ENCODE measurements at places on chromosomes 5 and 9.
A peak's percentile ranks its signal among the peaks of the same experiment; 100 is the strongest.

DNA sequence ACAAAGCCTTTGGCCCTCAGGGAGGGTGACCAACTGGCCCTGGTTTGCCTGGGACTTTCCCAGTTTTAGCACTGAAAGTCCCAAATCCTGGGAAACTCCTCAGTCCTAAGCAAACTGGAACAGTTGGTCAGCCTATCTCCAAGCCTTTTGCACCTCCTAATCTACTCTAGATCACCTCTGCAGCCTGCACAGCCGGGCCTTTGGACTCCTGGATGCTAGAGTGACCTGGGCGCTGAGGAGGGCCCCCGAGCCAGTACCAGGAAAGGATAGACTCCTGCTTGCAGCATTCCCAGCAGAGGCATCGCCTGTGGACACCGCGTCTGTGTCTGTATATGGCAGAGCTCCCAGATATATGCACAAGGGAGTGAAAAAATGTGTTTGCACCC is 15.1 kb downstream of the IRF1 start:
- no peak for DNase-seq

- peak; percentile 8 for DNase-seq
These were observed 134.3 kb upstream of the ICE1 start for GRCh38 chr5:5288201-5288600.

GRCh38 chr5:159050316-159051143 is 49.2 kb downstream of the EBF1 start:
- no peak for DNase-seq

DNA sequence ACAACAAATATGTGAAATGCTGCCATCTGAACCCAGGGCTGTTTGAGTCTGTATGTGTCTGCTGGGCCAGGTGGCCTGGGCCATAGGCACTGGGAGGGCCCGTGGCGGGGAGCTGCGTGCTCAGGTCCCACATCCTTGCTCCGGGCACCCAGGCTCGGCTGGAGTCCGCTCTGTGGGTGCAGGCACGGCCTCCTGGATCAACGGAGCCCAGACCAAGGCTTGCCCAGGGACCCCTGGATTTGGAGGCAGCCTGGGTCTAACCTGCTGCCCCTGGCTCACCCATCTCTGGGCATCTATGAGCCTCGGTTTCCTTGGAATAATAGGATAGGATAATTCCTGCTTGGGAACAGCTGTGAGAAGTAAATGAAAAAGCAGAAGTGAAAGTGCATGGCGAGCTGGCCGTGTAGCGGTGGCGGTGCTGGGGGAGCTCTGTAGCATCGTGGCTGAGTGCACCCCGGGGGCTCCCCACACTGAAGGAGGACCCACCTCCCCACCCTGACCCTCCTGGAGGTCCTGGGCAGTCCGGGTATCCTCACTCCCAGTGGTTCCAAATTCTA is 1.2 kb downstream of the CDHR2 start:
- DNase-seq, result no peak

- DNase-seq, result no peak
These were observed 24.8 kb upstream of the OBP2B start for GRCh38 chr9:133233681-133234432.

GRCh38 chr5:101717721-101718120 is 578.4 kb downstream of the SLCO4C1 start:
- no peak for DNase-seq

- peak; percentile 71 for DNase-seq
These were observed 66.4 kb upstream of the FER start for GRCh38 chr5:108681079-108681921.

DNA sequence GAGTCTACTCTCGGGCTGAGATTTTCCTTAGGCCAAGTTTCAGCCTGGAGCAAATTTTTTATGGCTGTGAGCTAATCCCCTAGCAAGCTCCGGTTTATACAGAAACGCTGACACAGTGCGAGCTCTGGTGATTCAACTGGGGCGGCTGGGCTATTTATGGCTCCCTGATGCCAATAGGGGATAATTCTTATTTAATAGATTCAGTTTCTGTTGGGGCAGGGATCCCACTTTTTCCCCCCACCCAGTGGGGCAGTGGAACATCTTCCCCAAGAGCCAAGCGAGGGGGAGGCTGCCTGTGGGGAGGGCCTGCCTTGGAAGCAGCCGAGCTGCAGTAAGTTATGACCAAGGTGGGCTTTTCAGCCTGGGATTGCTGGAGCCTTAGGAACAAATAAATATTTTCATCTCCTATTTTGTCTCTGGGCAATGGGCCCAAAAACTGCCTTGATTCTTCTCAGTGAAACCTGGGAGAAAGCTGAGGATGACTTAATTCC is 129.1 kb downstream of the MACROH2A1 start:
- peak; percentile 94 for DNase-seq

GRCh38 chr5:149205625-149206523 is 64.6 kb downstream of the ABLIM3 start:
- peak; percentile 85 for DNase-seq

GRCh38 chr9:97711223-97711626 is 14.1 kb upstream of the XPA start:
- DNase-seq, result no peak

GRCh38 chr5:128154943-128155342 is 71.4 kb downstream of the SLC12A2 start:
- no peak for DNase-seq

- no peak for DNase-seq
These were observed 49.5 kb downstream of the NSG2 start for GRCh38 chr5:174094857-174095606.

DNA sequence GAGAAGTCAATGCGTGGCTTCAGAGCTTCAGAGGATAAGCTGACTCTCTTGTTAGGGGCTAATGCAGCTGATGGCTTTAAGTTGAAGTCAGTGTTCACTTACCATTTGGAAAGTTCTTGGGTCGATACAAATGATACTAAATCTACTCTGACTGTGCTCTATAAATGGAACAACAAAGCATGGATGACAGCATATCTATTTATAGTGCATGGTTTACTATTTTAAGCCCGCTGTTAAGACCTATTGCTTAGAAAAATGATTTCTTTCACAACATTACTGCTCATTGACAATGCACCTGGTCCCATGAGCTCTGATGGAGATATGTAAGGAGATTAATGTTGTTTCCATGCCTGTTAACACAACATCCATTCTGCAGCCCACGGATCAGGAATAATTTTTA is 435.7 kb downstream of the MAT2B start:
- no peak for DNase-seq

DNA sequence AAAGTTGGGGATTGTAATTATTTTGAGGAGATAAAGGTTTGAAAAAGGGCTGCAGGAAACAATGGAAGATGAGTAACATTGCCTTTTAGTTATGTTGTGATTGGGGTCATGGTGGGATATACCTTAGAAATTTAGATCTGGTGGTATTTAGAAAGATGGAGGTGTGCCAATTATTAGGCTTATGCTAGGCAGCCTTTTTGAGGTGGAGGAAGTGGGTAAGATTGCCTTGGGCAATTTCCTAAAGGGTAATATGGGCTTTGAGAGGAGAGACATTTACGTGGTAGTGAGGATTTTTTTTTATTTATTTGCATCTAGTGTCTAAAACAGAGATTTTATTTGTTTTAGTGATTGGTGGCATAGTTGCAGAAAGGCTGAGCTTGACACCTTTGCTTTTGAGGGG is 10.5 kb downstream of the HSPA4 start:
- DNase-seq, result no peak

DNA sequence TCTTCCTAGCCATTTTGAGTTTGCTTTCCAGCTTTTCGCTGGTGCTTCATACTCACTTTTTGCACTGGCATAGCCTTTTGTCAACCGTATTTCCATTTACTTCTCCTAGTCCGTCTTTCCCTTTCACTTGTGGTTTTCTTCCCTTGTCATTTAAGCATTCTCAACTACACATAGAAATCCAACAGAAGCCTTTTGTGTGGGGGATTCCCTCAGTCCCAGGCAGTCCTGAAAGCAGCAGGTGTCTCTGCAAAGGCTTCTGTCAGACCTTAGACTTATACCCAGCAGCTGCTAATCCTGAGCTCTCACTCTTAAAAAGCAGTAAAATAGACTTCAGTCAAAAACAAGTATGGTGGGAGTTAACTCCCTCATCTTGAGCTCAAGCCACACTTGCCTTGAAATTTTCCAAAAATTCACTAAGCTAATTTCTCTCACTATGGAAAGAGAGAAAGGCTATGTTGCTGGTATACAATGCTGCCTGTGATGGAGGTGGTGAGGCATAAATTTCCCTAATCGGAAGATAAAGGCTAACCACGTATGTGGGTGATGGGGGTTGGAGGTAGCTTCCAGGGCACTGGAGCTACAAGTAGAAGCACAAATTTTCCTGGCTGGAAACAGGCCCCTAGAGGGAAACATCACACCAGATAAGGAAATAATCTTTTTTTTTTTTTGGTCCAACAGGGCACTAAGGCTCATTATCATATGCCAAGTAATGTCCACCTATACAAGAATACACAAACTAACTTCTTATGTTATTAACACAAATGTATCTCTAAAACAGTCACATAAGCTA is 34.8 kb upstream of the IFNK start:
- DNase-seq, result no peak

GRCh38 chr9:128552153-128552743 is at the start of gene SPTAN1:
SPTAN1 (plus strand) TSS chr9:128552587; CDS start chr9:128566741, 14,154 bp downstream.
- DNase-seq, result peak; percentile 86

- DNase-seq, result no peak
These were observed 163.2 kb downstream of the LPAR1 start for GRCh38 chr9:110874963-110875674.

DNA sequence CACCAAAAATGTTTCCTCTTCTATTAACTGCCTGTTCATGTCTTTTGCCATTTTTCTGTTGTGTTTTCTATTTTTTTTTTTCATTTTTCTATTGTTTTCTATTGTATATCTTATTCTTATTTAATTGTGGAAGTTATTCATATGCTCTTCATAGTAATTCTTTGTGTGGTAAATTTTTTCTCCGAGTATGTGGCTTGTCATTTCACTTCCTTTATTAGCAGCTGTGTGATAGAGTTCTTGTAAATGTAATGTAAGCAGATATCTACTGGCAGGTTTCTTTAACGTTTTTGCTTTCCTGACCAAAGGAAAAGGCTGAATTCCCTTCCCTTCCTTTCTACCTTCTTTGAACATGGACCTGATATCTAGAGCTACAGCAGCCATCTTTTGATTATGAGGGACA is 5.8 kb upstream of the PLPP1 start:
- DNase-seq, result no peak

- DNase-seq, result no peak
These were observed 628.0 kb upstream of the CDH18 start for GRCh38 chr5:20615888-20616563.

GRCh38 chr9:3868012-3868411 is 342.2 kb upstream of the RFX3 start:
- no peak for DNase-seq

GRCh38 chr5:38999037-38999436 is 75.2 kb downstream of the RICTOR start:
- no peak for DNase-seq

GRCh38 chr9:134629586-134630392 is 11.8 kb upstream of the COL5A1 start:
- no peak for DNase-seq

- DNase-seq, result no peak
These were observed 66.0 kb upstream of the RNU6ATAC start for GRCh38 chr9:134230092-134230941.

DNA sequence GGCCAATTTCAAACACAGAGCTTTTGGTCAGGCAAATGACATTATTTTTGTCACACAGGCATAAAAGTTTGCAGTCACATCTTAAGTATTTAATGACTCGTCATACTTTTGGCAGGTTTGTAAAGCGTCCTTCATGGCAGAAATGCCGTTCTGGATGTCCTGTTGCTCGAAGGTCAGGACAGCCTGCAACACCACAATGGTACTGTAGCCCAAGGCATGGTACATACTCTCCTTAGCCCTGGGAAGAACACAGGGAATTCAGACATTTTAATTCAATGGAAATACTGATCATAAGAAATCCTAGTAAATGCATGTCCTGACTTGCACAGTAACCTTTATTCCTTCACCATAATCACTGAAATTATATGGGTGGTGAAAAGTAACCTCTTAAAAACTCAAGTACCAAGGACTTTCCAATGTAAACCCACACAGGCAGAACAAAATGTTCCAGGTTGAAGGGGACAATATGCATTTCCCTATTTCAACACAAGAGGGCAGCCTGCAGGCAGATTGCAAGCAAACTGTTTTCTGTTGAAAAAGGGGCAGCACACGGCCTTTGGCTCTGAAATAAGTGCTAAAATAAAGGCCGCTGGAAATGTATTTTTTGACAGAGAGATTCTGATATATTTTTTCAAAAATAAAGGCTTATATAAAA is 95.7 kb downstream of the TTC39B start:
- peak; percentile 75 for DNase-seq

DNA sequence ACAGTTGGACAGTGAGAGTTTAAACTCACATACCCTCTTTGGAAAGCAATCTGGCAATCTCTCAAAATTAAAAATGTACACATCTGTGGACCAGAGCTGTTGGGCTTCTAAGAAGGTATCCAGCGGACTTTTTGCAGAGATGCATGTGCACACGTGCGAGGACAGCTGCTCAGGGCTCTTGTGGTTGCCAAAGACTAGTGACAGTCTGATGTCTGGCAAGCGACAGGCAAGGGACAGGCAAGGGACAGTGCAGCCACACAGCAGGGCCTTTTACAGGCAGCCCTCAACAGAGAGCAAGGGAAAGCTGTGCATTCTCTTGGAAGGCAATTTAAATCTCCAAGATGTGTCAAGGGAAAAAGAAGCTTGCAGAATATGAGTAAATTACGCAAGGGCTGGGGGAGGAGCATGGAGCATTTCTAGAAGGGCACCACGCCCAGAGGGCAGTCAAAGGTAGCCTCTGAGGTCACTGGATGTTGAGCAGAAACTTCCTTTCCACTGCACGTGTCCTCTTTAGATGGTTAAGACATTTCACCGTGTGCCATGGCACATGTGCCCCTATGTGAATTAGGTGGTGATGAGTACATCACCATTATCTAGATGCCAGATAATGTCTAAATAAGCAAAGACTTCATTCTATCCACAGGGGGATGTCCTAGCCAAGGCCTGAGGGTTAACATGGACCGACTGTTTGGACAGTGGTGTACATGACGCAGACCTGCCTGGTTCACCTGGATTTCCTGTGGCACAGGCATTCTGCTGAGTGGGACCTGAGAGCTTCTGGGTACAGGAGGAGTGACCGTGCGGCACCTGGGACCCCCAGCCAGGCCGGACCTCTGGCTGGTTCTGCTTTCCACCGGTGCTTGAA is 9.1 kb downstream of the GFPT2 start:
- DNase-seq, result no peak

GRCh38 chr5:118518720-118519119 is 469.6 kb downstream of the DTWD2 start:
- no peak for DNase-seq

DNA sequence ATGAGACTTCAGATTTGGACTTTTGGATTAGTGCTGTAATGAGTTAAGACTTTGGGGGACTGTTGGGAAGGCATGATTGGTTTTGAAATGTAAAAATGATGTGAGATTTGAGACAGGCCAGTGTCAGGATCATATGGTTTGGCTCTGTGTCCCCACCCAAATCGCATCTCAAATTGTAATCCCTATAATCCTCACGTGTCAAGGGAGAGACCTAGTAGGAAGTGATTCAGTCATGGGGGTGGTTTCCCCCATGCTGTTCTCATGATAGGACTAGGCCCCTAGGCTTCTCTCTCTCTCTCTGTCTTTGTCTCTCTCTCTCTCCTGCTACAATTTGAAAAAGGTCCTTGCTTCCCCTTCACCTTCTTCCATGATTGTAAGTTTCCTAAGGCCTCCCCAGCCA is 473.3 kb upstream of the CD180 start:
- DNase-seq, result no peak

GRCh38 chr5:148469501-148469935 is 85.8 kb downstream of the FBXO38 start:
- DNase-seq, result peak; percentile 55

Measured in HFFc6 (cell line).